ENCODE measurements at places on chromosomes 16 and 17.

- DNase-seq: no peak
These were observed 4.0 kb downstream of the WNK4 start for GRCh38 chr17:42784409-42784808.

DNA sequence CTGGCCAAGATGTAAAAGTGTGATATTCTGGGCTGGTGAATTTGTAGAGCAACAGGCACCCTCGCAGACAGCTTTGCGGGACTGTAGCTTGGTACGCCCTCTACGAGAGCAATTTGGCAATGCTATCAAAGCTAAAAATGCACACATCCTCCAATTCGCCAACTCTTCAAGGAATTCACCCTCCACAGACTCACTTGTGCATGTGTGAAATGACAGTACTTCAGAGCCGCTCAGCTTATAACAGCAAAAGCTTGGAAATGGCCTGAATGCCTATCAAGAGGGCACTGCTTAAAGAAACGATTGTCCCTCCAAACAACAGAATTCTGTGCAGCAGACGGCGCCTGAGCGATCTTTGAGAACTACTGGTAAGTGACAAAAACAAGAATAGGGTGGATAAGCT, 130.8 kb downstream of the SDK2 start:
- no peak for DNase-seq

- no peak for DNase-seq
These were observed 10.2 kb downstream of the TBKBP1 start for GRCh38 chr17:47704116-47704515.

DNA sequence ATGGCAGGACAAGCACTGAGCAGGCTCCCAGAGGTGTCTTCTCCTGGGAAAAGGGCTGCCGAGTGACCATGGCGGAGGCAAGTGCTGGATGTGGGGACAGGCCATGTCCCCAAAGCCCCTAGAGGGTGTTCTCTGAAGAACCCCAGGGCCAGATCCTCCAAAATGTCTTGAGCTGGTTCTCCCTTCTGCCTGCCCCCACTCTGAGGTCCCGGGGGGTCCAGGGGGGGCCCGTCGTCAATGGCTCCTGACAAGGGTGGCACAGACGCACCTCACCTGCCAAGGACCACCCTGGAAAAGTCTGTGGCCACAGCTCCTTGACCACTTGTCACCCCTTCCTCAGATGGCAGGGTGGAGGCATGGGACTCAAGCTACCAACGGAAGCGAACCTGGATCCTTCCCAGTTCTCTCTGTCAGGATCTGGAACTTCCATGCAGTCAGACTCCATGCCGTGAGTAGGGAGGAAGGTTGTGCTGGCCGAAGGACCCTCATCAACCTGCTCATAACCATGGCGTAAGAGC, 2.3 kb upstream of the MYO1C start:
- DNase-seq: no peak

- DNase-seq: no peak
These were observed 17.6 kb downstream of the CDK5R1 start for GRCh38 chr17:32504166-32504990.

- DNase-seq: peak; percentile 69
These were observed at the start of gene ATP1B2 for GRCh38 chr17:7650509-7651096. Gene ATP1B2 (plus strand): TSS chr17:7650926. CDS start chr17:7651519, 593 bp downstream.

GRCh38 chr16:842711-843560, 42.4 kb upstream of the GNG13 start:
- DNase-seq: no peak

DNA sequence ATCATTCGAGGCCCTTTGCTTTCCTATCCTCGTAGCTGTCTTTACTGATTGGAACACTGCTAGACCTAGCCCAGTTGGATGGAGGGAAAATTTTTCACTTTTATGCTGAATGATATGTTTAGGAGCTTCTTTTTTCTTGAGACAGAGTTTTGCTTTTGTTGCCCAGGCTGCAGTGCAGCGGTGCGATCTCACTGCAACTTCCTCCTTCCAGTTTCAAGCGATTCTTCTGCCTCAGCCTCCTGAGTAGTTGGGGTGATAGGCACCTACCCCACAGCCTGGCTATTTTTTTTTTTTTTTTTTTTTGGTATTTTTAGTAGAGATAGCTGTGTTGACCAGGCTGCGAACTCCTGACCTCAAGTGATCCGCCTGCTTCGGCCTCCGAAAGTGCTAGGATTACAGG, 17.3 kb upstream of the PSMC5 start:
- DNase-seq: no peak

GRCh38 chr17:68505951-68506350, 6.3 kb upstream of the PRKAR1A start:
- DNase-seq: no peak

- no peak for DNase-seq
These were observed 238.4 kb downstream of the IRF8 start for GRCh38 chr16:86137359-86137758.

- DNase-seq: no peak
These were observed 7.3 kb downstream of the SLC5A10 start for GRCh38 chr17:18959071-18959844.

DNA sequence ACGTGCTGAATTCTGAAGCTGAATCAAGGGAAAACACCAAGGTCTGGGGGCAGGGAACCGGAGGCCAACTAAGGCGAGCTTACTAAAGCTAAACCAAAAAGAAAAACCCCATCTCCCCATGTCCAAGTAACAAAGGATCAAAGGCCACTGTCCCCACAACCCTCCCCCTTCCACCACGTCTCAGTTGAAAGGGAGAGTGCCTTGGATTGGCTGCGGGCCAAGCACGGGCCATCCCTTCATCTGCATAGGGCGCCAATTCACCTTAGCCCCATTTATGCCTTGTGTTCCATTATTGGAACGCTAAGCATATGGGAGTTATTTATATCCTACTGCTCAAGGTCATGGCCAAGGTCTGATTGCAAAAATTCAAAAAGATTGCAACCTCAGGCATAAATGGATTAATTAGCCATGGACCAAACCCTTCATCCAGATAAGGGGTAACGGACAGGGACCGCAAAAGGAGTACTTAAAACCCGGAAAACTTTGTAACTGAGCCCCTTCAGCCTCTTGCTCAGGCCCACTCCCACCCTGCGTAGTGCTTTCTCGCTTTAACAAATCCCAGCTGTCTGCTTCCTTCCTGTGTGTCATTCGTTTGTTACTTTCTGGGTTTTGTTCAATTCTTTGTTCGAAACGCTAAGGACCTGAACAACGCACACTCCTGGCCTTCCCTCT, 740 bp upstream of the ATP6V0D1 start:
- DNase-seq: peak; percentile 47
